ENCODE measurements at places on chromosomes 4 and X.

DNA sequence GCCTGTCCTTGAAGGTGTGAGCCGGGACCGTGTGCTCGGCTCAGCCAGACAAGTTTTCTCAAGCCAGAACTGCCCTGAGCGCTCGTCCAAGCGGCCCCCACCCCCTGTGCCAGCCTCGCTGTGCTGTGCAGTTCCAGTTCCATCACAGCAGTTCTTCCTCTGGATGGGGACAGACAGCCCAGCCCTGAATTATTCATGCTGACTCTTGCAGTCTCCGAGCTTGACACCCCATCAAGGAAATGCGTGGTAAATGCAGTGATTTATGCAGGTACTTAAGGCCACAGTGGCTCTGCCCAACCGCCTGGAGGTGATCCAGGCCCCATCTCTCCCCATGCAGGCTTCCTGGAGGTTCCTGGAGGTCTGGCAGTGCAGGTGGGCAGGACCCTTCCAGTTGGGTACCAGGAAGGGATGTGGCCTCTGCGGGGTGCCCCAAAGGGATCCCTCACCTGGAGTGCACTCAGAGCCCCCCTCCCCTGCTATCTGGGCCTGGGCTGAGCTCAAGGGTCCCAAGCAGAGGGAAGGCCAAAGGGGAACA lies 44.8 kb upstream of the HMX1 start:
- DNase-seq: no peak

DNA sequence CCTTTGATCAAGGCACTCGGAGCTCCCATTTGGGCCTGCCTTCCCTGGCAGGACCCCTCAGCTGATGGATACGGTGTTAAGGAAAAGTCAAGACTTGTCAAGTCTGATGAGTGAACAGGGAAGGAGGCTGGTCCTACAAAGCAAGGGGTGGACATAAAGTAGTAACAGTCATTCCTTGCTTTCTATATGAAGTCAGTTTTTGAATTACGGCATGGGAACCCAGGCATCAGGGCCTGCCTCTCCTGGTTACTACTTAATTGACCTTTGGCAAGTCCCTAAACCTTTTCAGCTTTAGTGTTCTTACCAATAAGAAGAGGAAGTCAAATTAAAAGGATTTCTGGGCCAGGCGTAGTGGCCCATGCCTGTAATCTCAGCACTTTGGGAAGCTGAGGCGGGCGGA lies 7.0 kb downstream of the CHST7 start:
- no peak for DNase-seq

DNA sequence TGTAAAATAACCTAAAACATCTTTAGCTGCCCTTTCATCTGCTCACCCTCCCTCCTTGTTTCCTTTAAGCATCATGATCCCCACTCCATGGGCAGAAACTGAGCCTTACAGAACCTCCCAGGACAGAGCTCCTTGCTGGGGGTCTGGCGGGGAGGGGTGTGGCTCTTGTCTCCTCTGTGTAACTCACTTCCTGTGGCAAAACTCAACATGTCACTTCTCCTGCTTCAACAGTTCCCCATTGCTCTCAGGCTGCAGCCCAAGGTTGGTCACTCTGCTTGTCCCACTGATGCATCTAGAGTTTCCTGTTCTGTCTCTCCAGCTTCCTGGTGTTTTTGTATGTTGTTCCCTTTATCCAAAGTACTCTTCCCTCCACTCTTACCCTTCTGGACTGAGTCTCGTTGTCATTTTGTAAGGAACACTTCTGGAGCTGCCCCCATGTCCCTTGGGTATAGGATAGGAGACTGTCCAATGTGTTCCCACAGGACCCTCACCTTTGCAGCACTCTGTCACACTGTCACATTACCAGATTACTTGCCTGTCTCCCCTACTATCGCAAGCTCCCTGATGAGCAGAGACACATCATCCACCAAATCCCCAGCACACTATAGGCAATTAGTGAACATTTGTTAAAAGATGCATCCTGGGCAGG lies 19.6 kb downstream of the TMEM31 start:
- DNase-seq: no peak

GRCh38 chr4:40292313-40292759 lies 42.8 kb upstream of the CHRNA9 start:
- DNase-seq: no peak

- no peak for DNase-seq
Measured at GRCh38 chr4:1866189-1866661, 5.0 kb upstream of the NSD2 start.

- no peak for DNase-seq
Measured at GRCh38 chr4:88995874-88996273, 61.1 kb downstream of the FAM13A start.

- no peak for DNase-seq
Measured at GRCh38 chr4:6619466-6620255, 20.8 kb upstream of the MRFAP1 start.

DNA sequence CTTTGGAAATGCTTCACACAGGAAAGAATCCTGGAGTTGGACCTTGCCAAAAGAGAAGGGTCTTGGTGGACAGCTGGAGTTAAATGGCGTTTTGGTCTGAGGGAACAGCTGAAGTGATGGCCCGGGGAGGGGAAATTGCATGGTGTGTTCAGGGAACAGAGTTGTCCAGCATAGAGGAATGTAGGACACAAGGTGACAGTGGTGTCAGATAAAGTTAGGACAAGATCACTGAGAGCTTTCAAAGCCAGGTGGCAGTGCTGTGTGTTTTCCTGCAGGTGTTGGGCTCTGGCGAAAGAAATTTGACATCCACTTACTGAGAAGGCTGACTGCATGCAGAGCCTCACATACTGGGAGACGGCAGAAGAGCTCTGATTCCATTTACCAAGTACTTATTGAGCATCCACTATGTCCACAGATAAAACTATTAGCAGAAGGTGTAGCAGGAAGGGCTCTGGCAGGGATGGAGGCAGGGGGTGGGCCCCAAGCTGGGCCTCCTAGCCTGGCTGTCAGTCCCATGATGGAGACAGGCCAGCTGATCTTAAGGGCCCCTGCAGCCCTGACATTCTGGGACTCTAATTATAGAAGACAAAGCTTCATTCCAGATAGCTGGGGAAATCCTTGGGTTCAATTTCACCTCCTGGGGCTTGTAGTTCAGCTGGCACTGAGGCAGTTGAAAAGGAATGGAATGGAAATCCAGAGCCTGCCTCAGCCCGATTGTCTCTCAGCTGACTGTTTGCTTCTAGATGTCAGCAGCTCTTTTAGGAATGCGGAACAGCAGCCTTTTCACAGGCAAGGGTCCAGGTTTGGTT lies 150.2 kb upstream of the MAMLD1 start:
- no peak for DNase-seq

- no peak for DNase-seq
Measured at GRCh38 chr4:100872811-100873210, 355.0 kb upstream of the EMCN start.

- no peak for DNase-seq
Measured at GRCh38 chrX:101813200-101813599, 118.6 kb downstream of the ZMAT1 start.
